A673 (cell line): ENCODE measurements at places on chromosomes 3 and 15. TPM values are rescaled to one million over a fixed set of nuclear protein-coding genes. Genes with fewer than 3 reads are reported as not detected.

GRCh38 chr15:78358102-78358870 is 18.1 kb downstream of the CRABP1 start:
- H3K4me3 ChIP-seq = no peak overlapping the region
- no peak for DNase-seq
- no peaks in the 10 kb centered on the region for H3K27me3 ChIP-seq
- no peak overlapping the region for H3K27ac ChIP-seq
- H3K36me3 ChIP-seq = no peaks in the 10 kb centered on the region

DNA sequence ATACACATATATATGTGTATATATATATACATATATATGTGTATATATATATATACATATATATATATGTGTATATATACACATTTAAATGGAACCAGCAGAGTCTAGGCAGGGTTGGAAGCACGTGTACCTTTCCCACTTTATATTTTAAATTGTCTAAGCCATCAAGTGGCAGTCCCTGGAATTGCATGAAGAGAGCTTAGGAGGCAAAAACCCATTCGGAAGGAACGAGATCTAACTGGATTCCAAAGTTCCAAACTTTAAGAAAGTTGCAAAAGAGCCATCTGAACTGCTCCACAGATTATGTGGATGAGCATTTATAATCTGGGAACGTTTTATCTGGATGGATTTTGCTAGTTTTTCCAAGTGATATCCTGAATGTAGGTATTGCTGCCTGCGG is 186.5 kb downstream of the FOXP1 start:
- peaks cover 23% of the 10 kb centered on the region for H3K4me1 ChIP-seq
- DNase-seq = peak; percentile 56
- H3K36me3 ChIP-seq = no peaks in the 10 kb centered on the region
- H3K27me3 ChIP-seq = no peaks in the 10 kb centered on the region
- no peak overlapping the region for H3K4me3 ChIP-seq
- H3K27ac ChIP-seq = no peak overlapping the region

GRCh38 chr3:46395210-46395661 is 11.6 kb downstream of the CCR5AS start:
- H3K36me3 ChIP-seq = no peaks in the 10 kb centered on the region
- H3K27me3 ChIP-seq = no peaks in the 10 kb centered on the region
- no peak overlapping the region for H3K4me3 ChIP-seq
- no peak for DNase-seq
- H3K27ac ChIP-seq = no peak overlapping the region
- no peaks in the 10 kb centered on the region for H3K4me1 ChIP-seq

DNA sequence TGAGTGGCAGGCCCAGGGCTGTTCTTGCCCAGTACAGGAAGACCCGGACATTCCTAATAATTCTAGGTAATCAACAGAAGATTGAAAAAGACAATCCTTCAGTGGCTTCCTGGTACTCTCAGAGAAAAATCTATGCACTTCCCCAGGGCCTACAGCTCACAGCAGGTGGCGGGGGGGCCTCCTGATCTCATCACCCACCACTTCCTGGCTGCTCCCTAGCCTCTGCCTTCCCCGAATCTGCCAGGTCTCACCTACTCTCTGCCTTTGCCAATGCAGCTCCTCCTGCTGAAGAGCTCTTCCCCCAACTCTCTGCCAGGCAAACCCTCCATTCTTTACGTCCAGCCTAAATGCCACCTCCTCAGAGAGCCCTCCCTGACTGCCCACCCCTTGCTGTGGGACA is 37.5 kb downstream of the EHD4 start:
- H3K27ac ChIP-seq = peak overlapping the region; percentile 62
- no peaks in the 10 kb centered on the region for H3K36me3 ChIP-seq
- H3K4me3 ChIP-seq = no peak overlapping the region
- H3K4me1 ChIP-seq = peaks cover 18% of the 10 kb centered on the region
- H3K27me3 ChIP-seq = no peaks in the 10 kb centered on the region
- peak; percentile 82 for DNase-seq

GRCh38 chr3:9180764-9181117 is 68.7 kb downstream of the SRGAP3 start:
- no peaks in the 10 kb centered on the region for H3K4me1 ChIP-seq
- no peak for DNase-seq
- peaks cover 10% of the 10 kb centered on the region for H3K27me3 ChIP-seq

DNA sequence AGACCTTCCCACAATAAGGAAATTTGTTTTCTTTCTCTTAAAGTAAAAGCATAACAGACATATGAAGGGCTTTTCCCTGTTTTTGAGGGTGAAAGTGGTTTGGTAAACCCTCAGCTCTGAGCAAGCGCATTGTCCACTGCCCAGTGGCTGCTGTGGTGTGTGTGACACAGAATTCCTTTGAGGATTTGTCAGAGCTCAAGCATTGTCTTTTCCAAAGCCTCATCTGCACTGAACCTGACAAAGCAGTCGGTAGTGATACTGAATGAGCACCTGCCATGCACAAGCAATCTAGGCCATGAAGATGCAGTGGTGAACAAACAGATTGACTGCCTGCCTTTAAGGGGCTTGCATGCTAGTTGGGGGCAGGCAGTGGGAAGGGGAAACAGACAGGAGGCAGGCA is 128.3 kb downstream of the PLCL2 start:
- no peak overlapping the region for H3K4me3 ChIP-seq
- no peaks in the 10 kb centered on the region for H3K36me3 ChIP-seq
- H3K27me3 ChIP-seq = no peaks in the 10 kb centered on the region
- H3K27ac ChIP-seq = no peak overlapping the region
- no peaks in the 10 kb centered on the region for H3K4me1 ChIP-seq

DNA sequence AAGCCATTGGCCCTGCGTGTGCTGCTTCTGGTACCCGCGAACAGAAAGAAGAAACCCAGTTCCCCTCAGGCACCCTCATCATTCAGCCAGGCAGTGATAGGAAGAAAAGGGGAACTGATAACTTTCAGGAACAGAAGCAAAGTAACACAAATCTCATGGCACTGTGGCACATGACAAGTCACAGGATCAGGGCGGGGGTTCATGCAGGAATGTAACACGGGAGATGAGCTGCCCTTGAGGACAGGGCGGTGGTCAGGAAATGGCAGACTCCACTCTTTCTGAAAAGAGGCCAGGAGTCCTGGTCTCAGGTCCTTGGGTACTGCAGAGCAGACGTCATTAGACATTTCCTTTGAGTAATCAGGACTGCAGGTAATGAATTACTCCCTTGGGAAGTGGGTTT is 95.5 kb downstream of the CCNL1 start:
- DNase-seq = no peak
- peaks cover 28% of the 10 kb centered on the region for H3K4me1 ChIP-seq
- no peak overlapping the region for H3K27ac ChIP-seq
- H3K27me3 ChIP-seq = no peaks in the 10 kb centered on the region
- no peaks in the 10 kb centered on the region for H3K36me3 ChIP-seq

DNA sequence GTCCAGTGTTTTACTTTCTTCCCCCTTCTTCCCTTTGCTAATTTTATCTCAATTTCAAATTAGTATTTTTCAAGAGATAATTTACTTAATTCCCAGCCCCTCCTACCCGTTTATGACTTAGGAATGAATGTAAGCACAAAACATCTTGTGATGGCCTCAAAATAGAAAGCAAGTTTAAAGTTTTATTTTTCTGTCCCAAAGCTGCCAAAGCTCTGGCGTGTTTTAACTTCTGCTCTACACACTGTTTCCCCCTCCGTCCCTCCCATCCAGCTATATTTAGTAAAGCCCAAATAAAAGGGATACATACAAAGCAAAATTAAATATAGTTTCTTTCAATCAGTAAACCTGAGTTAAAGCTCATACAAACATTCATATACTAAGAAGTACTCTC is 59.9 kb downstream of the IGF2BP2 start:
- H3K27me3 ChIP-seq = no peaks in the 10 kb centered on the region
- no peak overlapping the region for H3K27ac ChIP-seq
- no peaks in the 10 kb centered on the region for H3K36me3 ChIP-seq
- H3K4me3 ChIP-seq = no peak overlapping the region
- no peak for DNase-seq

MTHFS gene
- 8.7 and 9.4 TPM in 2 replicates for total RNA-seq
